ENCODE measurements at places on chromosomes 12 and 14. TPM values are rescaled to one million over a fixed set of nuclear protein-coding genes. Genes with fewer than 3 reads are reported as not detected.

CIPC gene
- total RNA-seq: 28.4 TPM

PRB2 gene
- not detected for total RNA-seq

RFLNA gene
- total RNA-seq: 0.50 TPM

MIP gene
- not detected for total RNA-seq

KITLG gene
- total RNA-seq: 77.5 TPM

ZDHHC22 gene
- not detected for total RNA-seq

TSPAN31 gene
- 41.1 TPM for total RNA-seq

GRCh38 chr12:16421806-16422205, 74.4 kb downstream of the MGST1 start:
- no peak for DNase-seq

DNA sequence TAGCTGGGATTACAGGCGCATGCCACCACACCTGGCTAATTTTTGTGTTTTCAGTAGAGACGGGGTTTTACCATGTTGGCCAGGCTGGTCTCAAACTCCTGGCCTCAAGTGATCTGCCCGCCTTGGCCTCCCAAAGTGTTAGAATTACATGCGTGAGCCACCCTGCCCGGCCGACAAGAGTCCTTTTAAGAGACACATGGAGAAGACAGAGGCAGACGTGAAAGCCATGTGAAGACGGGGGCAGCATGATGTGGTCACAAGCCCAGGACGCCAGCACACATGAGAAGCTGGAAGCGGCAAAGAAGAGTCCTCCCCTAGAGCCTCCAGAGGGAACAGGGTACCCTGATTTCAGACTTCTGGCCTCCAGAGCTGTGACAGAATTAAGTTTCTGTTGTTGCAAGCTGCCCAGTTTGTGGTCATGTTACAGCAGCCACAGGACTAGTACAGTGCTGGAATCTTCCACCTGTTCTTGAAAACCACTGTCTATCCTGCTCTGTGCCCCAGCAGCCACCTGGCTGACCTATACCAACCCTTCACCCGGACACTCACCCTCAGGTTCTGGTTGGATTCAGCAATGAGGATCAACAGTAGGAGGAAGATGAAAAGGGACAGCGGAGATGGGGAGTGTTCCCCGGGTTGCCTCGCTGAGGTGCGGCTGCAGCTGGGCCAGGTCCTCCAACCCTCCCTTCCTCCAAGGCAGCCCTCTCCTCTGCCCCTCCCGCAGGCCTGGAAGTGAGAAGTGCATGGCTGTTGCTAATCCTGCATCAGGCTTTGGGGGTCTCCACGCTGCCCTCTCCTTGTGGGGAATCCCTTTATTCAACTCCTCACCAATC, 16.9 kb downstream of the VPS37B start:
- DNase-seq: no peak

DNA sequence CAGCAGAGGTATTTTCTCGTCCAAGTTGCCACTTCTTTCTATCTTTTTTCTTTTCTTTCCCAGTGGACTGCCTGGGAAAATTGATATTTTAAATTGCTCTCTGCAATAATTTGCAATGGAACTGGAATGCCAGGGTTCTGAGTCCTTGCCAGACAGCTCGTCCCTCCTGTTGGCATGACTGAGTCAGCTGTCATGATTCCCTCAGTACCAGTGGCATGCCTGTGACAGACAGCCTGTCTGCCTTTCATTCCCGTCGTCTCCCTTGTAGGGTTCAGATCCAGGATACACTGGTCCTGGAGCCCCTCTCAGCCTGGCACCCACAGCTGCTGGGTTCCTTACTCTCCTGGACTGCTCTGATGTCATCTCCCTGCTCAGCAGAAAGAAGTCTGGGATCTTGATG, 84.8 kb downstream of the PTPN11 start:
- no peak for DNase-seq

GRCh38 chr14:22837750-22838538, 1.6 kb downstream of the MMP14 start:
- peak; percentile 46 for DNase-seq

GRCh38 chr14:64698903-64699302, 5.3 kb upstream of the PLEKHG3 start:
- no peak for DNase-seq

GRCh38 chr12:100267603-100268281, 765 bp downstream of the SCYL2 start:
- no peak for DNase-seq

GRCh38 chr14:26339381-26339780, 258.5 kb downstream of the NOVA1 start:
- no peak for DNase-seq

GRCh38 chr14:52048641-52049204, 20.1 kb downstream of the NID2 start:
- DNase-seq: no peak

GRCh38 chr14:98119739-98120138, 1152.3 kb downstream of the BCL11B start:
- DNase-seq: no peak

GRCh38 chr12:38490073-38490472, 173.5 kb downstream of the ALG10B start:
- DNase-seq: no peak

- no peak for DNase-seq
These were observed 33.1 kb downstream of the CD9 start for GRCh38 chr12:6233121-6233971.

All from lower lobe of right lung (tissue), 2 donors.